ENCODE measurements at places on chromosomes 2 and 18.

- DNase-seq, result peak; percentile 86
Observed at GRCh38 chr2:217858519-217859491, 144.0 kb downstream of the TNS1 start.

- no peak for DNase-seq
Observed at GRCh38 chr2:71534826-71535225, 81.5 kb downstream of the DYSF start.

GRCh38 chr18:51030537-51031258 lies 685 bp downstream of the SMAD4 start:
- DNase-seq, result no peak

GRCh38 chr2:64750001-64750816 lies 96.5 kb upstream of the SERTAD2 start:
- DNase-seq, result no peak

DNA sequence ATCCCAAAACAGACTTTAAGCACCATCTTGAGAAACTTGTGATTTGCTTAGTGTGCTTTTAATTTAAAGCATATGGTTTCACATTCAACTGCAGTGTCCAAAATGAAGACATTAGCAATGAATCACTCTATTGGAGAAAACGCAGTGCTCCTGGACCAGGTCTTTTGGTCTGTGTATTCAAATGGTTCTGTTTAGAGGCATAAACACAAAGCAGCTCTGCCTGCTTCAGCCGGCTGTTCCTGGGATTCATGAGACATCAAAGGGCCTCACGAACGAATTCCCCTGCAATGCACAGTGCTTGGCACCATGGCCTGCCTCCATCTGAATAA lies 117.1 kb upstream of the SP5 start:
- DNase-seq, result no peak

DNA sequence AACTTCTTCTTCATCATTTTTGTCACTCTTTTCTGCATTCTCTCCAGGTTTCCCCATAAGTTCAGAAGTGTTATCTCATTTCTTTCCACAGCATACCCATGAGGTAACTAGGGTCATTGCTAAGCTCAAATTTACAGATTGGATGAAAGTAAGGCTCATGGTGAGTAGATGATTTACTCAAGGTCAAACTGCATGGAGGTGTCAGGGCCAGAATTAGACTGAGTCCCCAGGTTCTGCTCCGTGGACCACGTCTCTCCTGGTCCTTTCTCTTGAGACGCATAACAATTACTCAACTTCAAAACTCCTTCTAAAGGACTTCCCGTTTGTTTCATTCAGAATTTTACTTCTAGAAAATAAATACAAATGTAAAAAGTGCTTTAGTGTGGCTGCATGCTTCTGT lies 43.4 kb downstream of the SMIM21 start:
- DNase-seq, result no peak

- DNase-seq, result no peak
Observed at GRCh38 chr18:56333839-56334238, 304.6 kb downstream of the TXNL1 start.

- DNase-seq, result no peak
Observed at GRCh38 chr2:145906354-145906753, 1386.4 kb upstream of the ZEB2 start.

DNA sequence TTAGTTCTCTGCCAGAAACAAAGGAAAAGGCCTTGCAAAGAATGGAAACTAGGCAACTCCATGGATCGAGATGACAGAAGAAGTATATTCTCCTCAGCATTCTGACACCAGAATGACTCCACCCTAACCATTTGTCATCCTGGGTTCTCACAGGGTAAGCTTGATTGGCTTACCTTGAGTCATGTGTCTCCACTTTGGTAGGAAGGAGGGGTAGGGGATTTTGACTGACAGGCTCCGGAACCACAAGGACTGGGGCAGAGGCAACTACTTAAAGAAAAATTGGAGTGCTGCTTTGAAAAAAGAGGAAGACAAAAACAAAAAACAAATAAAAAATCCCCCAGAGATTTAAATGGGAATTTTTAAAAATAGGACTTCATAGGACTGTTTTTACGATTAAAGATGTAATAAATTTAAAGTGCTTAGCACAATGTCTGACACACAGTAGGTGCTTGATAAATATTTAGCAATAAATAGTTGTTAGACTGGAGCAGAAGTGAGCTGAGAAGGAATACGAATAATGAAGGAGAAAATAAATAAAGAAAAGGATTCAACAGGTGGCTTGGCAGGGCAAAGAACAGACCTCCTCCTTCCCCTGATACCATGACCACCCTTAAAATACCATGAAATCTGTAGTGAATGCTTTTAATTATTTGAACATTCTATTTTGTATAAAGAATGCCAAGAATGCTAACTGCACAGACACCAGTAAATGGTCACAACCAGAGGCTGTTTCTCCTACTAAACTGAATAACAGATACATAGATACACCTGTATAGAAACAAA lies 230.2 kb downstream of the CDCA7 start:
- DNase-seq, result no peak
